ENCODE measurements at places on chromosomes 5 and 9. TPM values are rescaled to one million over a fixed set of nuclear protein-coding genes. Genes with fewer than 3 reads are reported as not detected.

ZNF608 gene
- 36.9 TPM for polyA plus RNA-seq

SPINK4 gene
- not detected for polyA plus RNA-seq

CCDC192 gene
- polyA plus RNA-seq, result 0.73 TPM

CDKN2B gene
- 0.42 TPM for polyA plus RNA-seq

CTSV gene
- polyA plus RNA-seq, result 16.2 TPM

DNA sequence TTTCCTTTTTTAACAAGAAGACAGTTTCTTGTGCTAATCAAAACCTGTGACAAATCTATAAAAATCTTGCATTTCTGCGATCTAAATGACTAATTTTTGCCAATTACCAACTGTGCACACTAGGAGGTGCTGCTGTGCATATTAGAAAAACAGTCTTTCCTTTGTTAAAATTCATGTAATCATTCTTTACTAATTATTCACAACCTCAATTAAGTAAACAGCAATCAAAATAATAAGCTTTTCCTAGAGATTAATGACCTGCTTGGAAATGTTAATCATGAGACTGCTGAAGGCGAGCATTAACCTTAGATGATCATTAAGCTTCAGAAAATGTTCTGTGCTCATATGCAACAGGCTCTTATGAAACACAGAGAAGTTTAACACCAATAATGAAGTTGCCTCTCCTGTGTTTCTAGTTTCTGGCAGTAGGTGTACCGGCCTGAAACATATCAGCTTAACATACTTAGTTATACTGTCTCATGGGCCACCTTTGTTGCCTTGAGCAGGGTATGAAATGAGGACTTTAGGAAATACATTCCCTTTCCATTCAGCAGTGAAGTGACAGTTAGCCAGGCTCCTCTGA, 17.7 kb downstream of the RFESD start:
- no peak for DNase-seq

GRCh38 chr9:5438301-5439162, 807 bp upstream of the PLGRKT start:
- no peak for DNase-seq

DNA sequence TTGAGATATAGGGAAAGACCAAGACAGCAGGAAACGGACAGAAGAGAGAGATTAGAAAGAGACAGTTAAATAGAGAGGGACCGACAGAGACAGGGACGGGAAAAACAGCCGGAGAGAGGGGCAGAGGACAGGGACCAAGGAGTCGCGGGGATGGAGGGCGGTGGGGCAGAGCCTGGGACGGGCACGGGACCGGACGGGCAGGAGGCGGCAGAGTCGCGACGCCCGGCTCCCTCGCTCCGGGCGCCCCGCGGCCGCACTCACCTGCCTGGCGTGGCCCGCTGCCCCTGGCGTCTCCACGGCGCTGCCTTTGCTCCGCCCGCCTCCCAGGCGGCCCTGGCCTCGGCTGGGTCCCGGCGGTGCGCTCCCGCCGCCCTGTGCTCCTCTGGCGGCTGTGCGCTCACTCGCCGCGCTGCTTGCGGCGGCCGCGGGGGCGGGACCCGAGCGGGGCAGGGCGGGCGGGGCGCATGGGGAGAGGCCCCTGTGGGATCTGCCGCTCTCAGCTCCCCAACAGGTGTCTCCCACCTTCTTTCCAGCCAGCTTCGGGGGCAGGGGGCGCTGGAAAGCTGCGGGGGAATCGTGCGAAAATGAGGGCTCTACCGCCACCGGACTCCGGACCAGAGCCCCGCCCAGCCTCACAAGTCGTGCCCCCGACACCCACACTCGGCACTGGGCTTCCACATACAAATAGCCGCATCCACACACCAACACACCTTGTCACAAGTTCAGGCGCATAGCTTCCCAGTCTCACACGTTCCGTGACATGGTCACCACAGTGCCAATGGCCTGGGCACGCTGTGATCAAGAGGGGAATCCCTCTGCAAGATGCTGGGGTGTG, at the start of gene ARID3C:
Gene ARID3C, minus strand, starts transcription at position 411 of the 835 bp plus-strand sequence. CDS start 1,052 bp downstream, outside the sequence.
- DNase-seq, result no peak

GRCh38 chr9:121703014-121703734, 51.7 kb downstream of the DAB2IP start:
- no peak for DNase-seq

DNA sequence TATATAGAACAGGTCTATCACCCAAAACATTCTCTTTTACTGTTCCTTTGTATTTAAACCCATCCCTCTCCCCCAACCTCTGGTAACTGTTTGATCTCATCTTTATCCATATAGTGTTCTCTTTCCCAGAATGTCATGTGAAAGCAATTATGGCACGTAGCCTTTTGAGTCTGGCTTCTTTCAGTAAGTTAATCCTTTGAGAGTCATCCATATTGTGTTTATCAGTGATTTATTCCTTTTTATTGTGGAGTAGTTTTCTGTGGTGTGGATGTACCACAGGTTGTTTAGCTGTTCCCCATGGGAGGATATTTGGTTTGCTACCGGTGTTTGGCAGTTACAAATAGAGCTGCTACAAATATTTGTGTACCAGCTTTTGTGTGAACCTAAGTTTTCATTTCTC, 38.0 kb downstream of the HMGXB3 start:
- DNase-seq, result no peak

DNA sequence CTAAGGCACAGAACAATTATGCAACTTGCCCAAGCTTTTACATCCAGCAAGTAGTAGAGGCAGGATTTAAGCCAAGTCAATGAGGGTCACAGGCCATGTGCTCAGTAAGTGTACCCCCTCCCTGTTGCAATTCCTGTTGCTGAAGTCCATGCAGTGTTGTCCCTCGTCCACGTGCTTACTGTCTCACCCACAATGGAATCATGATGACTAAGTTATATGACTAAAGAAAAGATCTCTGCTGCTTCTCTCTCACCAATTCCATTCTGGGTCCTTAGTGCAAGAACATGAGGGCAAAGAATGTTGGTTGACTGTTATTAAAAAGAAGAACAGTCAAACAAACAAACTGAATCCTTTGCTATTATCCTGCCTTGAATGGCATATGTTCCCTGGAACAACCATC, 233.6 kb upstream of the SLC24A2 start:
- no peak for DNase-seq

- no peak for DNase-seq
Observed at GRCh38 chr5:42454216-42454995, 31.2 kb downstream of the GHR start.

DNA sequence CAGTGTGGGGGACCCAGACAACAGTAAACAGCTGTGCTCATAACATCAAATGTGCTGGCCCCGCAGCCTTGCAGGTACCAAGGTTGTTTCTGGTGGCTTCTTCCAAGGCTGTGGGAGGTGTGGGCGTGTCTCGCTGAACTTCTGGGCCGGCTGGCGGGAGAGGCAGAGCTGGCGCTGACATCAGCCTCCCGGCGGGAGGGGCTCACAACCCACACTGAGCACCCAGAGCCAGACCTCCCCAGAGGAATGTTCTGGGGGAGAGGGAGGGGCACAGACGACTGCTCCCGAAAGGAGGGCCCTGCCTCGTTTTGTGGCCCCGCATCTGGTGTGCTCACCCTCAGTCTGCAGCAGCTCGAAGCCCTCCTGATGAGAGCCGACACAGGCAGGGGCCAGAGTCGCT, 6.9 kb upstream of the SLC12A7 start:
- no peak for DNase-seq

GRCh38 chr5:103120607-103121200, 603 bp downstream of the PPIP5K2 start:
- DNase-seq, result peak; percentile 12

- peak; percentile 31 for DNase-seq
Observed at GRCh38 chr5:147743678-147744374, 38.7 kb downstream of the JAKMIP2 start.

- no peak for DNase-seq
Observed at GRCh38 chr5:101897914-101898313, 398.2 kb downstream of the SLCO4C1 start.

GRCh38 chr9:74463825-74464224, 33.3 kb upstream of the RORB start:
- DNase-seq, result no peak

DNA sequence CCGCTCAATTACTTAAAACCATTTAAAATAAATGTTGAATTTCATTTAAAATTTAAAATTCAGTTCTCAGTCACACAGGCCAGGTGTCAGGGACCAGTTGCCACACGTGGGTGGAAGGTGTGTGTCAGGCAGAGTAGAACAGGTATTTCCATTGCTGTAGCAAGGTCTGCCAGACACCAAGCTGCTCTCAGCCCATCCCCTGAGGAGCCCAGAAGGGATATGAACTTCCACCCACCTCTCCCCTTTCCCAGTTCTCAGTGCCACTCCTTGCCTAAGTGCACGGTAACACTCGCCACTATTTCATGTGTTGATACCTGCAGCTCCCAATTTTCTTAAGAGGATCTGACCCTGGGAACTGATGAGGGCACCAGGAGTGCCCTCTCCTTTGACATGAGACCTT, 12.7 kb downstream of the SYK start:
- DNase-seq, result no peak

DNA sequence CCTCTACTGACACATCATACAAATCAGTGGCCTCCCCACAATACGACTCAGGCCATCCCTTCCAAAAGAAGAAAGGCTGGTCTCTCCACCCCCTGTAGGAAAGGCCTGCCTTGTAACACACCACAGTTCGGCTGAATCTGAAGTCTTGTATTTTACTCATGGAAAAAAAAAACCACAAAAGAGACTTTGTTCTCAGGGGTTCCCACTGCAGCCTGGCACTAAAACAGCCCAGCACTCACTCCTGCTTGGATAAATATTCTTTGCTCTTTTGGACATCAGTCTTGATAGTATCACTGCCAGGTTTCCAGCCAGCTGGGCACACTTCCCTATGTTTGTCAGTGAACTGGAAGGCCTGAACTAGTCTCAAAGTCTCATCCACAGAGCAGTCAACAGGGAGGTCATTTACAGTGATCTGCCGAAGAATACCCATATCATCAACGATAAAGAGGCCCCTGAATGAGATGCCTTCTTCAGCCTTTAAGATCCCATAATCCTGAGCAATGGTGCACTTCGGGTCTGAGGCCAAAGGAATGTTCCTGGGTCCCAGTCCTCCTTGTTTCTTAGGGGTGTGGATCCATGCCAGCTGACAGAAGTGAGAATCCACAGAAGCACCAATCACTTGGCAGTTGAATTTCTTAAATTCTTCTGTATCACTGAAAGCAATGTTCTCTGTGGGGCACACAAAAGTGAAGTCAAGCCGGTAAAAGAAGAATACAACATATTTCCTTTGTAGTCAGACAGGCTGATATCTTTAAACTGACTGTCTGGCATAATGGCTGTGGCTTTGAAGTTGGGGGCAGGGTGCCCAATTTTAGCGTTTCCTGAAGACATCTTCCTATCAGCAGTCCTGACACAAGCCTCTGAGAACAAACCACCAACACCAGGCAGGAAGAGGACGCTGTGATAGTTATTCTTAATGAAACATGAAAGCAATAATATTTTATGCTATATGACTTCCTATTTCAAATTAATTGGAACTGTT, 198.1 kb downstream of the LURAP1L start:
- no peak for DNase-seq

GRCh38 chr9:1156794-1157550, 106.8 kb downstream of the DMRT2 start:
- DNase-seq, result no peak

GRCh38 chr5:6936031-6936430, 222.8 kb downstream of the TENT4A start:
- no peak for DNase-seq

DNA sequence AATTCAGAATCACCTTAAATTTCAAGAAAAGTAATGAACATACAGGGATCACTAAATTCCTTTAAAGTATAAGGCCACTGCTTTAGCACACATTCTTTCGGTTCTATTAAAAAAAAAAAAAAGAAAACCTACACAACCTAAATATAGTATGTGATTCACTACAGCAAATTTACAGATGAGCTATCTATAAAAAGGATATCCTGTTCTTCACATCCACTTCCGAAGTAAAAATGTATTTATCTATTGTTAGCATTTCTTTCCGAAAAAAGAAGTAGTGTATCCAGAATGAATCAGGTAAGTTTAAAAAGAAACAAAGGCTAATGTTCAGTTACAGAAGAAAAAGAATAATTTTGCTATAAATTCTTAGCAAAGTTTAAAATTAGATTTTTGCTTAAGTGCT, 70.2 kb downstream of the ECPAS start:
- no peak for DNase-seq

DNA sequence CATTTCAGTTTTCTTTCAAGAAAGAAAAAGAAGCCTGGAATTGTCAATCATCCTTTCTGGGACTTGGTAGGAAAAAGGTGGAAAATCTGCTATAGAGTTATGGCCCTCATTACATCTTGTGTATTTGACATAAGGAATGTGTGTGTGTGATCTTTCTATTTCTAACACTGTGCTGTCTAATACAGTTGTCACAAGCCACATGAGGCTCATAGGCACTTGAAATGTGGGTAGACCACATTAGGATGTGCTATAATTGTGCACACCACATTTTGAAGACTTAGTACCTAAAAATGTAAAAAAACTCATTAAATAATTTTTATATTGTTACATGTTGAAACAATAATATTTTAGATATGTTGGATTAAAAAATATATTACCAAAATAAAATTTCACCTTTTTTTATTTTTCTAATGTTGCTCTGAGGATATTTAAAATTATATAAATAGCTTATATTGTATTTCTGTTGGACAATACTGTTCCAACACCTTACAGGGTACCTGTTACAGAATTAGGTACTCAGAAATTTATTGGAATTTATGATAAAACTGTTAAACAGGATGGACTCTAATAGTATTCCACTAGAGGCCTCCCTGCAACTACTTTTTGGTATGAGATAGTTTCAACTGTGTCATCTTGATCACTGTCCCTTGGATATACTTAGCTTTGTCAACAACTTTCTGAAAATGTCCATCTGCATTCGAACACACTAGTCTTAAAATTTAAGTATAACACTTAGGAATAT, 18.4 kb downstream of the MSANTD3 start:
- DNase-seq, result no peak

DNA sequence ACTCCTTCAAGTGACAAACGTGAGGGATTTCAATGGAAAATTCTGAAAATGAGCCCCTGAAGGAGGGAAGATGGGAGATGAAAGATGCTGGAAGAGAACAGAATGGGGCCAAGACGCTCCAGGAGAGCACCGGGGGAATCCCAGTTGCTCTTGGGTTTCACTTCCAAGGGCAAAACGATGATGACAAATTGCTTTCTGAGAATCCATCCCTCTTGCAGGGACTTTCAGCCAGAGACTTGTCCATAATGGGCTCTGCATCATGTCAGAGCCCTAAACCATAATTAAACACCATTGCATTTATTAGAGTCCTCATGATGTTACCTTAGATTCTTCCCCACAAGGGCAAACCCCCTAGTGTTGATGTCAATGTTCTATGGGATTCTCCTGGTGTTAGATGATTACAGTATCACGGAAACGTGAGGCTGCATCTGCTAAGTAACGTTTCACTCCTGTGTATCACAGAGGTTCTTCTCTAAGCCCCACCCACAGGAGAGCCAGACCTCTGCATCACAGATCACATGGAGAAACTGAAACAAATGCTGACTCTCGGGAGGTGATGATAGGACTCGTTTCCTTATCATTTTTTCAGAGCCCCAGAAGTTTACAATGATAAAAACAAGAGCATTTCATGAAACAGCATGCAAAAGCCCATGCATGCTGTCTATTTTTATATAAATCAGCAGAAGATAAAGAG, 114.4 kb downstream of the TENT4A start:
- no peak for DNase-seq

Data from left renal pelvis (tissue), 4 donors.